ENCODE measurements at places on chromosomes 1 and 21.

GRCh38 chr1:24596401-24596880 is 40.6 kb downstream of the NCMAP start:
- DNase-seq: no peak

GRCh38 chr1:229874609-229875008 is 192.4 kb upstream of the GALNT2 start:
- DNase-seq: no peak

GRCh38 chr1:240244968-240245628 is 153.4 kb downstream of the FMN2 start:
- no peak for DNase-seq

DNA sequence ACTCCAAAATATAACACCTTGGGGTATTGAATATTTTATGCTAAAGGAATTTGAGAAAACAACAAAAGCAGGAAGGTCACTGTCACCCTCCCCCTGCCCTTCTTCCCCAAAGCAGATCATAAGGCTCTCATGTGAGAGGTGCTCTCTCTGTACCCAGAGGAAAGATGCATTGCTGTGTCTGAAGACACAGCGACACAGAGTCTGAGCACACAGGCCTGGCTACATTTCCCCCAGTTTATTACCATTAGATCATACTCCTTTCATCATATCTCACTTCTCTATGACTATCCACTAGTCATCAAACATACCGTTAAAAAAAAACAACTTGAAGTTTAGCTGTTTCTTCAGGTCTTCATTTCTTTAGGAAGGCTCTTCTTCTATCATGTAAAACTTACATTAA is 127.1 kb downstream of the PPIAL4G start:
- DNase-seq: no peak

DNA sequence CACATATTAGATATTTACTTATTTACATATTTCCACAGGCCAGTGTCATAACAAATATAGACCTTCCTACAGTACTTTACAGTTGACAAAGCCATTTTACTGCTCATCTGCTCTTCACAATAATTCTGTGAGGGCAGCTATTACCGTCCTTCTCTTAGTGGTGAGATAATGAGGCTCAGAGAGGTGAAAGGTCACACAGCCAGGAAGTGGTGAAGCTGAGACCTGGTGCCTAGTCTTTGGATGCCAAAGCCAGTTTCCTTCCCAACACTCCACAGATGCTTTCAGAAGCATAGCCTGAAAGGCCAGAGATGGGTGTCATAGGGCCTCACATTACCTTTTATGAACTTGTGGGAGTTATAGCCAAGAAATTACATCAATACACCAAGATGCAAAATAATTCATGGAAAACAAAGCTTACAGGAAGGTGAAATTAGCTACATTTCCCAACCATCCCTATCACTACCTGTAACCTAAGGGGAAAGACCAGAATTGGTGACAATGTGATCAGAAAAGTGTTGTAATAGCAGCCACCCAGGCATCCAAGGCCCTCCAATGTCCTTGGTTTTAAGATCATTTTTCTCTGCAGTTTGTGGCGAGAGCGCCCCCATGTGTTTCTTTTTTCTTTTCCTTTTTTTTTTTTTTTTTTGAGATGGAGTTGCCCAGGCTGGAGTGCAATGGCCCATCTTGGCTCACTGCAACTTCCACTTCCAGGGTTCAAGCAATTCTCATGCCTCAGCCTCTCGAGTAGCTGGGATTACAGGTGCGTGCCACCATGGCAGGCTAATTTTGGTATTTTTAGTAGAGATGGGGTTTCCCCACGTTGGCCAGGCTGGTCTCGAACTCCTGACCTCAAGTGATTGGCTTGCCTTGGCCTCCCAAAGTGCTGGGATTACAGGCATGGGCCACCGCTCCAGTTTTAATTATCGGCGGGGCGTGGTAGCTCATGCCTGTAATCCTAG is 26.5 kb upstream of the RPL11 start:
- DNase-seq: peak; percentile 54

DNA sequence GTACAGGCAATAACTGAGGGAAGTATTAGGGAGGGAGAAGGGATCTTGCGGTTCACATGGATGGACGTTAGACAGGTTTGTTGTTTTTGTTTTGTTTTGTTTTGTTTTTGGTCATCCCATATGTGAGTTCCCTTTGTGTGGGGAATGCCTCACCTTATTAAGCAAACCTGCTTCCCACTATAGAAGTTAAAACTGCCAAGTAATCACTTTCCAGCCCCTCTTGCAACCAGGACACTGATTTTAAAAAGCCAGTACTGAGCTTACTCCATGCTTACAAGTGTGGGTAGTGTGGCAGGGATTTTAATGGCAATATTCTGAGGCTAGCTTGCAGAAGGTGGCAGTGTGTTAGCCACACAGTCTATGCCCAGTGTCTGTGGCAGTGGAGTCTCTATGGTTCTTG is 26.5 kb downstream of the SPATA45 start:
- DNase-seq: no peak
